ENCODE measurements at places on chromosomes 4 and X.

- DNase-seq, result no peak
Measured at GRCh38 chr4:8451440-8452182, 11.0 kb downstream of the TRMT44 start.

GRCh38 chr4:22030307-22030706 lies 81.7 kb upstream of the KCNIP4 start:
- DNase-seq, result no peak

DNA sequence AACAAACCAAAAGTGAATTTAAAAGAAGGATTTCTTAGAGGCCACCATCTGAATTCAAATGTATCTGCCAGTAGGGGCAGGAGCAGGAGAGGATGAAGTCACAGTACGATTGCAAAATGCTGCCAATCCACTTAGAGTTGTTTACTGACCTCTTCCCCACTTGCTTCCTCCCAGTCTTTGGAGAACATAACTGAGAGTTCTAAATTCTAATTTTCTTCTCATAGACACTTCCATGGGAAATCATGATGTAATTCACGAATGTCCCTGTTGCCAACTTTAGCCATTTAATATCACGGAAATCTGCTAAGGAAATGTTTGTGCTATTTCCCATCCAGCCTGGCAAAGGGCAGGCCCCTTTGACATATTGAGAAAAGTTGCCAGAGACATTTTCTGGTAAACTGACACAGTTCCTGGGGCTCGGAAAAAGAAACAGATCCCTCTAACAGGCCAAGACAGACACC lies 33.6 kb upstream of the NOCT start:
- no peak for DNase-seq

- no peak for DNase-seq
Measured at GRCh38 chrX:40581336-40581920, 658 bp downstream of the ATP6AP2 start.

DNA sequence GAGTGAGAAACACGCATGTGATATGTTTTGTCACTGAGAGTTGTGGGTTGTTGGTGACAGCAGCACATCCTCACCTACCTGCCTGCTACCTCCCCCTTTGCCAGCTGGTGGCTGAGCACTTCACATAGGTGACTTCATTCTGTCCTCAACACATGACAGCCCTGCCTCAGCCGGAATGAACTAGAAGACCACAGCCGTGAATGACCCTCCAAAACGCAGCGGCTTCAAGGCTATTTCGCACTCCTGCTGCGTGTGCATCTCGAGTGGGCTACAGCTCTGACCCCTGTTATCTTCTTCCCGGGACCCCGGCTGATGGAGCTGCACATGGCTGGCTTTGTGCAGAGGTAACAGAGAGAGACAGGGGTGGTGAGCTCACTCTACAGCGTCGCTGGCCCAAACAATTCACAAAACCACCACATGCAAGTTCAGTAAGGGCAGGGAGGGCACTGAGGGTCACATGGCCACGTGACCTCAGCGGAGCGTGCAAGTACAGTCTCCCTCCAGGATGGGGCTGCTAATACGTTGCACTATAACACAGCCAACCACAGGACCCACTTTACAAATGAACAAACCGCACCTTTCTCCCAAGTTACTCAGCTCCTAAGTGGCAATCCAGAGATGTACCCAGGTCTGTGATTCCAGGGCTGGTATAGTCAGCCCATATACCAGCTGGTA lies 6.3 kb upstream of the PPP2R2C start:
- no peak for DNase-seq

GRCh38 chrX:38774249-38774648 lies 27.0 kb upstream of the MID1IP1 start:
- DNase-seq, result no peak

DNA sequence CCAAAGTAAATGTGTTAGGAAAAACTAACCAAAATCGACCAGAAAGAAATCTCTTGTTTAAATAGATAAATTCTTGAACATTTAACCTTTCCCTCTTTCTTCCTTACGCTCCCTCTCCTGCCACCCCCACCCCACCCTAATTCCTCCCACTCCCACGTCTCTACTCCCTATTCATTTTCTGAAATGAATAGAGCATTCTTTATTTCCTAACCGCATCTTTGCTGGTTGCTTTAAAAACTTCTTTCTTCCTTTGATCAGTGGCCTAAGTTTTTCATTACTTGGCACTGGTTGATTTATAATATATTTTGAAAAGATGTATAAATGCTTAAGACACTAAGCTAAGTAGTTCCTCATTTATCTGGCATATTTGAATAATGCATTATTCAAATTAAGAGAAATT lies 33.9 kb downstream of the BMPR1B start:
- DNase-seq, result no peak

- DNase-seq, result no peak
Measured at GRCh38 chr4:32985256-32985655, 2265.1 kb downstream of the PCDH7 start.

GRCh38 chr4:81282131-81282530 lies 67.1 kb upstream of the PRKG2 start:
- no peak for DNase-seq

Measured in thoracic aorta (tissue), 2 donors.